ENCODE measurements at places on chromosomes 5 and 9.

GRCh38 chr9:16656432-16657169, 213.9 kb downstream of the BNC2 start:
- no peak for DNase-seq

DNA sequence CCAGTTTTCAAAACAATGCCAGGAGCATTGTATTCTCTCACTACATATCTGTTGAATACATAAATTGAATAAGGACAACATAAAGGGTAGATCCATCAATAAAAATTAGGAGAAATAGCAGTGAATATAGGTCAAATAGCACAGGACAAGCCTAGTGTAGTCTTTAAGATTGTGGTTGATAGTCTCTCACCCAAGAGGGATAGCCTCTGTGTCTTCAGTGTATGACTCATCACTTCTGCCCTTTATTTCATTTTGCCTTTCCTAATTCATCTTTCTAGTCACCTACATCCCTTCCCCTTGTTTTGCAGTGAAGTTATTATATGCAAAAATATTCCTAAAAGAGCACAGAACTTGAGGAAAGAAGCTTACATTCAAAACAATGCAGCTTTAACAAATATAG, 335.0 kb upstream of the TUSC1 start:
- no peak for DNase-seq

DNA sequence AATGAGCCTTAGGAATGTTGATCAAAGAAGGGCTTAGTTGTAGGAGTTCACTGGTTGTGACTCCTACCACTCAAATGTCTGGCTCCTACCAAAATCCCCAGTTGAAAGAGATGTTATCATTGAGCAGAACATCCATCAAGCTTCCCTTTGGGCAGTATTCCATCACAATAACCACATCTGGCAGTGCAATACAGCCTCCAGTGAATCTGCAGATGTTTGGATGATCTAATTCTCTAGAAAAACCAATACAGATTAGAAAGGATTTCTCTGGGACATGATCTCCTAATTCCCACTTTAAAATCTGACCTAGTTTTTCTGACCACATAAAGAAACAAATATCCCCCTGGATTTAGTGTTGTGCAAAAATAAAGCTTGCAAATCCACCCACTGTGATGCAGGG, 81.6 kb downstream of the TMEM215 start:
- no peak for DNase-seq

GRCh38 chr5:59351076-59351794, 542.3 kb downstream of the PDE4D start:
- no peak for DNase-seq

DNA sequence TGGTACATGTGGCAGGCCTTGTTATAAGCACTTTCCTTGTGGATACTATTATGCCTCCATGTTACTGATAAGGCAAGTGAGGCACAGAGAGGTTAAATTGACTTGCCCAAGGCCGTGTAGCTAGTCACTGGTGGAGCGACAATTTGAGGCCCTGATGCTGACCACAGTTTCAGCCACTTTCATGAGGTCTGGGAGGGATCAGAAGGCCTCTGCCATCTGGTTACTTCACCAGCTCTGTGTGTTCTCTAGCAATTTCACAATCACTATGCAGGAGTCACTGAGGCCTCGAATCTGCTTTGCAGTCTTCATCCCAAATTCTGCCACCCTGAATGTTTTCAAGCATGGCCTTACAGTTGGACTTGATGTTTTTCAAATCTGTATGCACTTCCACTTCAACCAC, 9.1 kb downstream of the LRRC70 start:
- no peak for DNase-seq

- DNase-seq, result no peak
Measured at GRCh38 chr9:4175846-4176245, 124.0 kb downstream of the GLIS3 start.

- no peak for DNase-seq
Measured at GRCh38 chr9:70947511-70947910, 173.9 kb downstream of the TRPM3 start.

DNA sequence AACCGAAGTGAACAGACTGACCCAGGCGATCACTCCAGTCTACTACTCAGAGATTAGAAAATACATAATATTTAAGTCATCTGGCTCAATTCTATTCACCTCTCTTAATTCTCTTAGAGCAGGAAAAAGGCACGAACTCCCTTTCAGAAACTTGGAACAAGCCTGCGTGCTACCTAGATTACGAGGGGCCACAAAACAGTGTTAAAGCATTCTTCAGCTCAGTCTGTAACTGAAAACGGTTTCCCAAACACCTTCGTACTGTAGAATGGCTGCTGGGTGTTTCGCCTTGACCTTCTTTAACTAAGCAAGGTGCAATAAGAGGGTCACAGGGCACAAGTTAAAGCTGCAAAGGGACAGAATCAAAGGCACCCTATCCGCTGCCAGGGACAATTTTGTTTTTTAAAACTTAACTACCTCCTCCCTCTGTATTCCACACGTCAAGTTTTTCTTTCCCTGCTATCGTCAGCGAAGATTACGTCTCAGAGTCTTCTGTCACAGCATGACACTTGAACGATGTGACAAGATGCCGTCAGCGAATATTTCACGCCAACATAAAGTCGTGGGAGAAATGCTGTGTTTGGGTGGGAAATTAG, 687 bp downstream of the LYSMD3 start:
- peak; percentile 30 for DNase-seq

- no peak for DNase-seq
Measured at GRCh38 chr5:100855295-100855694, 47.8 kb downstream of the ST8SIA4 start.

- DNase-seq, result no peak
Measured at GRCh38 chr5:72096602-72097188, 10.6 kb upstream of the MAP1B start.

GRCh38 chr5:3639175-3639574, 43.5 kb downstream of the IRX1 start:
- DNase-seq, result no peak

GRCh38 chr5:121315786-121316185, 535.9 kb upstream of the FTMT start:
- DNase-seq, result no peak

DNA sequence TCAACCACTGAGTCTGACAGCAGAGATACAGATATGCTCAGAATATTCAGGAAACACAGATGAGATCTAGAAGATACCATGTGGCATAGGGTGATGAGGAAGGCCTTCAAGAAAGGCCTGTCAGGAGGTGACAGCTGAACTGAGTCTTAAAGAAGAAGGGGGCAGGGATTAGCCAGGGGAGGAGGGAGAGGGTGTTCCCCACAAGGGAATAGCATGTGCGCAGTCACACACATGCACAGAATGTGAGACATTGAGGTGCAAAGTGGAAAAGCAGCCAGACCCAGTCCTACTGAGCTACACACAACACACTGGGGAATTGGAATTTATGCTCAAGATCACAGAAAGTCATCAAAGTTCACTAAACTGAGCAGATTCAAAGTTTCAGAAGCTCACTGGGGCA, 3.0 kb upstream of the SLC25A48 start:
- no peak for DNase-seq

DNA sequence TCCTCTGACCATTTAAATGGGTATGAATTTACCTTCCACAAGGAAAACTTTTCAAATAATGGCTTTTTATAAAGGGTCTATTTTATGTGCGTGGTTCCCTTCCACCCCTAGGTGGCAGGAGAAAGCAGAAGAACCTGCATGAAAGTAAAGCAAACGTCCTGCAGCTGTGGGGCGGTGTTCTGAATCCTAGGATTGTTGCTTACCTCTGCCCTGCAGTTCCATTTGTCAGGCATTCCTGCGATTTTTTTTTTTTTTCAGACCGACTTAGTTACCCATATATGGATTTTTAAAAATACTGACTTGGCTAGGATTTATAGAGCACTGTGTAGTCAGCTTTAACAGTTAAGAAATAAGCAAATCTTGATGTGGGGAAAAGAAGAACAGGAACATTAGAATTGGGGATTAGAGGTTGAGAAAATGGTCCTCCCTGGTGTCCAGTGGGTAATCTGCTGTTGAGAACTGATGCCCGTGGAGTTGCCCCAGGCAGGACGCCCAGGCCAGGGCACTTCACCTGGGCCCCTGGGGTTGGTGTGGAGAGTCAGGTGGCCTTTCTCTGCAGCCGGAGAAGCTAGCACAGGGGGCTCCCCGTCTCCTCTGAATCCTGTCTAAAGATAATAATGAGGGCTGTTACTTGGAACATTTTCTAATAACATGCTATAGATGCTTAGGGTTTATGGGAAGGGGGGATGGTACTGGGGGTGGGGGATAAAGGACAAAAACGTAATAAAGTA, 30.4 kb upstream of the LTC4S start:
- DNase-seq, result peak; percentile 57

GRCh38 chr5:32174011-32174870, at the start of gene GOLPH3:
Gene GOLPH3 (minus strand): TSS chr5:32174319. CDS start chr5:32174034, 285 bp downstream.
- peak; percentile 96 for DNase-seq

DNA sequence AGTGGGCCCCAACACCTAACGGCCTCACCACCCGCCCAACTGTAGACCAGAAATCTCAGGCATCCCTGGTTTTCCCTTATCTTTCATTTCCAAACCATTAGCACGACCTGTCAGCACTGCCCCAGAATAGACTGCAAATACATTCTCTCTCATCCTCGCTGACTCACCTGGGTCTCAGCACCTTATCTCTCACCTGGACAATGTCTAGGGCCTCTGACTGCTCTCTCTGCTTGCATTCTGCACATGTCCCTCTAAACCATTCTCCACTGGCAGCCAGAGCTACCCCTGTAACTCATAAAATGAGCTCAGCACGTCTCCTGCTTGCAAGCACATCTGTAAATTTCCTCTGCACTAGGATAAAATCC, 12.7 kb downstream of the CKMT2 start:
- DNase-seq, result no peak

DNA sequence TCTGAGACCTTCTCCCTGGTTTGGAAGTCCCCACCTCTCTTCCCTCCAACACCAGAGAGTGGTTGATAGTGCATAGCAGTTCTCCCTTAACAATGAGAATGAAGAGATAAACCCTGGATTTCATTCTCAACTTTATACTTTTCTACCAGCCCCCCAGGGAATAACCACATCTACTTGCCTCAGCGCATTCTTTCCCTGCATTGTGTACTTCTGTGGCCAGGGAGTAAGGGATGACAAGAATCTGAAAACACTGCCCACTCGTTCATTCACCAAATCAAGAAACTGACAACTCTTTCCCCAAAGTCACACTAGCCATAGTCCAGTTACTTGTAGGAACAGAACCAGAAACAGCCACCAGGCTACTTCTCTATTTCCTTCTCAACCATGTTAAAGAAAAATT, 46.0 kb upstream of the SPIN1 start:
- no peak for DNase-seq

- no peak for DNase-seq
Measured at GRCh38 chr5:64678374-64678773, 11.9 kb upstream of the SHISAL2B start.

DNA sequence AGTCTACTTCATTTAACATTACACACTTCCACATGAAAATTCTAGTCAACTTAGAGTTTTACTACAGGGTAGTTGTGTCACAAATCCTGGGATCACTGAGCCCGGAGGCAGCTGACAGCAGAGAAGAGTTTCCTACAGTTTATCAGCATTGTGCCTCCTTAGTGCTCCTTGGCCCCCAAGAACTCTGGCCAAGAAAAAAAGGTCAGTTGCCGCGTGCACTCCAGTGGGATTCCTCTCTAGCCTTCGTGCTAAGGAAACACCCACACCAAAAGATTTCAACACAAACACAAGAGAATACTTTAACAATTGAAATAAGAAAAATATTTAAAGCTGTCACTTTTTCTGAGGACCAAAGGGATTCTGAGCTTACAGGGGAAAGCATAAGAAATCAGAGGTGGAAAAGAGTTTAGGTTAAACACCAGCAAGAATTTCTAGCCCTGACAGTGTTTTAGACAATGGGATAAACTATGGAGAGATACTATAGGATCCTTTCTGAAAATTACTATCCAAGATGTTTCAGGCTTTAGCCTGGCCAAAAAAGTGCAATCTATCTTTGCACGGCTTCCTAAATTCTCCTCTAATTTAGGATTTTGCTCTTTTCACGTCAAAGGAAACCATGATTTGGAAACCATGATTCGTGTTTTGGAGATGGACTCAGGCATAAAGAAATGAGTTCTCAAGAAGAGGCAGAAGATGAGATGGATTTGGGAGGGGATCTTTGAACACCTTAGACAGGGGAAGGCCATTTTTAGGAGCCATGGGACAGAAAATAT, 606.8 kb downstream of the RAB3C start:
- no peak for DNase-seq

GRCh38 chr9:135648494-135649410, 9.4 kb upstream of the GLT6D1 start:
- no peak for DNase-seq

- DNase-seq, result no peak
Measured at GRCh38 chr5:139243425-139243970, 45.3 kb upstream of the SIL1 start.

DNA sequence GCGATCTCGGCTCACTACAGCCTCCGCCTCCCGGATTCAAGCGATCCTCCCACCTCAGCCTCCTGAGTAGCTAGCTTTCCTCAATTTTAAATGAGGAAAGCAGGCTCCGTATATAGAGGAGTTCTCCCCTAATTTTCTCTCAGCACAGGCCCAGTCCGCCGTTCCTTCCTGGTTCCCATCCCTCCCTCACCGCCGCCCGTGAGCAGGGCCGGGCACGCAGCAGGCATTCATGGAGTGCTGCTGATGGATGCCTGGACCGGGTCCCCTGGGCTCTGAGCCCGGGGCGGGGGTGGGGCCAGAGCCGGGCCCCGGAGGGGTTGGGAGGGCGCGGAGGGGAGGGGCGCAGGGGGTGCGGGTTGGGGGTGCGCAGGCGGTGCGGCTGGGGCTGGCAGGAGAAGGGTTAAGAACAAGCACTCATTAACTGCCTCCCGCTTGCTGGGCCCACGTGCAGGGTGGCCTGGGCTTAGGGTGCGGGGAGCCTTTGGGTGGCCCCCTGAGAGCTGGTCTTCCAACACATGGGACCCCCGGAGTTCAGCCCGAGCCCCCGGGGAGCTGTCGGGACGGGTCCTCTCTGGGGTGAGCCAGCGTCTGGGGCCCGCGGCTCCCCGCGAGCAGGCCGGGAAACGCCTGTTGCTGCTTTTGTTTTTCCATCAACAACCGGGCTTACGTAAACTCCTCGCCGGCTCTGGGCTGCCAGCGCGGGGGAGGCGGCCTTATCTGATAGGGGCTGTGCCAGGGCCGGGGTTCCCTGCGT, 33.7 kb downstream of the LHX2 start:
- DNase-seq, result peak; percentile 37

GRCh38 chr5:168778536-168778935, 199.4 kb upstream of the PANK3 start:
- no peak for DNase-seq

DNA sequence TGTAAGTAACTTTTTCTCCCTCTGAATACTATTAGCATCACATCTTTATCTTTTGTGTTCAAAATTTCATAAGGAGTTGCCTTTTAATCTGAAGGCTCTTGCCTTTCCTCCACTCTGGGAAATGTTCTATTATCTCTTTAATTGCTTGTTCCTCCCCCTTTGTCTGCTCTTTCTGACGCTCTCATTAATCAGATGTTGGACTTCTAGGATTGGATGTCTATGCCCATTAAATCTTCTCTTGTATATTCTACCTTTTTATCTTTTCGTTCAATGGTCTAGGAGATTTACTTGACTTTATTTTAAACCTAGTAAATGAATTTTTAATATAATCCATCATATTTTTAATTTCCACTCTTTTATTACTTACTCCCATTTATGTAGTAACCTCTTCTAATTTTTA, 76.7 kb downstream of the MARCHF3 start:
- DNase-seq, result no peak
